ENCODE measurements at places on chromosomes 7 and 10.

DNA sequence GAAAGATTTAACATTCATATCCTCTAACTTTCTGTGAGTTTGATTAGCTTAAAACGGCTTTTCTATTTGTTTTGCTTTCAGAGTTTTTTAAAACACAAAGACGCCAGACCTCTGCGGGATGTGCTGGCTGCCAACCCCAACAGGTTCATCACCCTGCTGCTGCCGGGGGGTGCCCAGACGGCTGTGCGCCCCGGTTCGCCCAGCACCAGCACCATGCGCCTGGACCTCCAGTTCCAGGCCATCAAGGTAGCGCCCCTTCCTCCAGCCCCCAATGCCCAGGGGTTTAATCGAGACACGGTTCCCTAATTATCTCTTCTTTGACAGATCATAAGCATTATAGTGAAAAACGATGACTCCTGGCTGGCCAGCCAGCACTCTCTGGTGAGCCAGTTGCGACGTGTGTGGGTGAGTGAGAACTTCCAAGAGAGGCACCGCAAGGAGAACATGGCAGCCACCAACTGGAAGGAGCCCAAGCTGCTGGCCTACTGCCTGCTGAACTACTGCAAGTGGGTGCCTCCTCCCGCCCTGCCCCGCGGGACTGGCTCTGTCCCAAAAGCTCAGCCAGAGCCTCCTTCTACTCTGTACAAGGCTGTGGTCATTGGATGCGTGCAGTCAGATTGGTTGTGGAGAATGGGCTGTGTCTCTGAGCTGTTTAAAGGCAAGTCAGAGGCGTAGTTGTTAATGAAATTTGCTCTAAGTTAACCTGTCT lies 71.2 kb downstream of the TRRAP start:
- no peak for DNase-seq

- DNase-seq: no peak
Observed at GRCh38 chr7:51158742-51159445, 157.7 kb downstream of the COBL start.

GRCh38 chr7:22200777-22201176 lies 156.2 kb downstream of the RAPGEF5 start:
- DNase-seq: no peak

DNA sequence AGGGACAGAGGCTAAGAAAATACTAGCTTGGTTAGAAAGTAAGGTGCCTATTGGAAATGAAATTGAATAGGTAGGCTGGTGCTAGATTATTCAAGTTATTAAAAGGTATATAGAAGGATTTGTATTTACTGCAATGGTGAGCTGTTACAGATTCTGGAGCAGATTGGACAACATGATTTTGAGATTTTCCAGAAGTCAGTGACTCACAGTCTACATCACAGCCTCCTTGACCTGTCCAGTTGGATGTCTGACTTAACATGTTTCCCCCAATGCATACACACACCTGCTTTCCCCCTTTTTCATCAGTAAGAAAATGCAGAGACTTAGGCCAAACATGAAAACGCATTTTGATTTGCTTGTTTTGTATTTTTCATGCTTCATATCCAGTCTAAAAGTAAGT lies 33.4 kb downstream of the STARD3NL start:
- no peak for DNase-seq

DNA sequence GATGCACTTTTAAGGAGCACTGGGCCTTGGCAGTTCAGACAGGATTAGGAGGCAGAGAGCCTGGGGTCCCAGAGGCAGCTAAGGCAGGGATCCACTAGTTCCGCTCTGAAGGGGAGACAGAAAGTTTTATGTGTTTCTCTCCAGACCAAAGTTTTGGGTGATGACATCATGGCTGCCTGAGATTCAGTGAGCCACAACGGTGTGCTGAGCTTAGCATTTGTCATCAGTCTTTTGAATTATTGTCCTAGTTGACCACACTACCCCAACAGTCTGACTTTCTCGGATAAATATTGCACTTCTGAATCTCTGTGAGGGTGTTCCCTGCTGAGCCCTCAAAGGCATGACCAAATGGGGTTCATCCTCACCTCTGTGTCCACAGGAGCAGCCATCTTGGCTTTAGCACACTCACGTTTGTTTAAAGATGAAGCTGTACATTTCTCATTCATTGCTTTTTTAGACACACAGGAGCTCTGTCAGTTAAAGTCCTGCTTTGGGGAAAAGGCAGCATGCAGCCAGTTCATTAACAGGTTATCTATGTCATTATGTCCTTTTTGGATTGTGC lies 297.7 kb upstream of the LRGUK start:
- no peak for DNase-seq

DNA sequence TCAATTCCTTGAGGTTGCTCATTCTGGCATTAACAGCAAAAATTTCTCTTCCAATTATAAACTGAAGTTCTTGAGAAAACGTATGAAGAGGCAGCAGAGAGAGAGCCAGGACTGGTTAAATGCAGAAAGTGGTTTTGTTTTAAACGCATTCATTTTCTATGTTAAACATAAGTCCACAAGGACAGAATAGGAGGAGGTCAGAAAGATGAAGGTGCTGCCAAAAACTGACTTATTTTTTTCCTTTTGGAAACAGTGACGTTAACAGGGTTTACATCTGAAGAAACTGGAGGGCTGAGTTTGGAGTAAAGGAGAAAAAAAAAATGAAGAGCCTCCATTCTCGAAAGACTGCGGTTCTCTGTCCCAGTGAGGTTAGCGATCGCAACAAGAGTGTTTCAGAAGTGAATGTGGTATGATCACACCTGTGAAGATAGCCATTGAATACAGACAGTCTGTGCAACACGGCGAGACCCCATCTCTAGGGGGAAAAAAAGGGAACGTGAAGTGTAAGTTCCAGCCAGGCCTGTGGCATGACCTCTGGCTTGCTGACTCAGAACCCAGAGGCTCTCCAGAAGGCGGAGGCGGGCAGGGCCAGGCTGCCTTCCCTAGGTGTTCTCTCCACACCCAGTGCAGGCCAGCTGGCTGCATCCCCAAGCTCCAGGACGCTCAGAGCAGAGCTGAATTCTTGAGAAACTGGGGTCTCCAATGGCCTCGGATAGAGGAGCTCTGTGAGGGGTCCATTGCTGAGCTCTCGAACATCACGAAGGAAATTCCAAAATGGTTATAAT lies 84.0 kb downstream of the CHST15 start:
- DNase-seq: no peak
